Fibroblast of skin of back (primary cell): ENCODE measurements at places on chromosomes 4 and X.

DNA sequence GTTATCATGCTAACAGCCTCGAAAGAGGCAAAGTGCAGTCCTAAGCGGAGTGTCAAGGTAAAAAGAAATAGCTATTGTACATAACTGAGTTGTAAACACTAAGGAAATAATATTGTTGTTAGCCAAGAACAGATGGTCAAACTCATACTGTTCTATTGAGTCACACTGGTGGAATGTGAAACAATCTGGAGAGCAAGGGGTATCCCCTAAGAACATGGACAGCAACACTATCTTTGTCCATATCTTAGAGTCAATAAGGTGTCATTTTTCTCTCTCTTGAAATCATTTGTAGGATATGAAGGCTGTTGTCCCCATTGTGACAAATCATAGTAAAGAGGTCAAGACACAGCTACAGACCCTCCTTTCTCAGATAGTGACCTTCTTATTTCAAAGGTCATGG, 4.5 kb upstream of the PDGFC start:
- peak; percentile 84 for DNase-seq

- no peak for DNase-seq
Measured at GRCh38 chr4:159552979-159553768, 450.3 kb downstream of the RAPGEF2 start.

DNA sequence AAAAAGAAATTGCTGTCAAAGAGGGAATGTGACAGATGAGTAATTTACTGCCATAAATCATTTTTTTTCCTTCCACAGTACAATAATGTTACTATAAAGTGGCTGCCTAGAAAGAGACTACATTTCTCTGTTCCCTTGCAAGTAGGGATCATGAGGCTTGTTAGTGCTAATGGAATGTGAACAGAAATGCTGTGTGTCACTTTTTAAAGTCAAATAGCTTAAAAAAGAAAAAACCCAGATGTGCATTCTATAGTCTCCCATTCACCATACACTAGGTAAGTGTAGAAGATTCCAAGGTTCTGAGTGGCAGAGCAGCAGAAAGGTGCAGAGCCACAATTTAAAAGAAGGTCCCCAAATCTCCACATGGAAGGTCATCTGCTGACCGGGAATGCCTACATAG, 328.4 kb downstream of the CAMK2D start:
- peak; percentile 64 for DNase-seq

GRCh38 chr4:36128689-36129088, 115.6 kb downstream of the ARAP2 start:
- DNase-seq, result no peak

- DNase-seq, result no peak
Measured at GRCh38 chr4:37909332-37910090, 18.6 kb downstream of the TBC1D1 start.

DNA sequence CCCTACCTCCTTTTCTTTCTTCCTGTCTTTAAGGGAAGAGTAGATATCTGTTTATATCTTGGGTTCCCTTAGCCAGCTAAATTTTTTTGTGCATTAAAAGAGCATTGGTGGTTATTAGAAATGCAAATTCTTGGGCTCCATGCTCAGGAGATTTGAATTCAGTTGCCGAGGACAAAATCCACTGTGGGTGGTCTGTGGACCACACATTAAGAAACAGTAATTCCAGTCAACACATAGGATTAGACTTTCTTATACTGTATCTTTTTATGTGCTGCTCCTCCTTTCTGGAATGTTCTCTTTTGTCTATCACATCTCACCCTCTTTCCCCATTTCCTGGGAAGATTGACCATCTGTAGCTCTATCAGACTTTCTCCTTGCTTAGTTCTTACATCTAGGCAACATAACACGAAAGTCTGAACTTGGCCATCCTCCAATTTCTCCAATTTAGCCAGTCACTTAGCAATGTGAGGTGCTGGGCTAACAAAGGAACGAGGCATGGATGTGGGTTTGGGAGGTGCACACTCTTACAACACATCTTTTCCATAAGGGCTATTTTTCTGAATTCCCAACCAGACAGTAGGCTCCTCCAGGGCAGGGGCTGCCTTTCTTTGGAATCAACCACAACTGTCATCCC, 5.3 kb upstream of the PDLIM3 start:
- DNase-seq, result no peak

DNA sequence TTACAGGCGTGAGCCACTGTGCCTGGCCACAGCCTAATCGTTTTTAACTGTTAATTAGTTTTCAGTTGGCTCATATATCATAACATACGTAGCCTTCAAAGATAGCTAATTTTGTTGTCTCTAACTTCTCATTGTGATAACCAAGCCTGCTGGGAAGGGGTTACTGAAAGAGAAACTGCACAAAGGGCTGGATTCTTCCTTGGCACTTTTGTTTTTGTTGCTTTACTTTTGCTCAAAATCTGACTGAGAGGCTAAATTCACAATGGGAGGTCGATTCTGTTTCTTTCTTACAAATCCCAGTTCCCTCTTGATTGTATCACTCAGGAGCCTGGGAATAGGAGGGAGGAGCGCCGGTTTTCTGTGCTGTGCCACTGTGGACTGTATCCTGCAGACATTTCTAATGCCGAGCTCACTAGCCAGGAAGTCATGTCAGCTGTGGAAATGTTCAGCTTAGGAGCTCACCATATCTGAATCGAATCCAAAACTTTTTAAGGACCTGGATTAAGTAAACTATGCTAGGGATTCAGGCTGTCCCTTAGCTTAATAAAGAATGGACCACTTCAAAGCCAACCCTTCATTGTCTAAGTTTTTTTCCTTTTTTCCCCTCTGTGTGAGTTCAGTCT, 120.5 kb upstream of the FAT1 start:
- peak; percentile 74 for DNase-seq

DNA sequence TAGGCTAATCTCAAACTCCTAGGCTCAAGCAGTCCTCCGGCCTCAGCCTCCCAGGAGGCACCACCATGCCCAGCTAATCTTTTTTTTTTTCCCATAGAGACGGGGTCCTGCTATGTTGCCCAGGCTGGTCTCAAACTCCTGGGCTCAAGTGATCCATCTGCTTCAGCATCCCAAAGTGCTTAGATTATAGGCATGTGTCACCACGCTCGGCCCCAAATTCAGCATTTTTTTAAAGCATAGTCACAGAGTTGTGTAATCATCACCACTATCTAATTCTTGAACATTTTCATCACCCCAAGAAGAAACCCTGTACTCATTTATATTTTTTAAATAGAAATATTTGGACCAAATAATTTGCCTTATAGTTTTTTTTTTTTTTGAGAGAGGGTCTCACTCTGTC, 10.3 kb downstream of the CENPI start:
- DNase-seq, result peak; percentile 56

DNA sequence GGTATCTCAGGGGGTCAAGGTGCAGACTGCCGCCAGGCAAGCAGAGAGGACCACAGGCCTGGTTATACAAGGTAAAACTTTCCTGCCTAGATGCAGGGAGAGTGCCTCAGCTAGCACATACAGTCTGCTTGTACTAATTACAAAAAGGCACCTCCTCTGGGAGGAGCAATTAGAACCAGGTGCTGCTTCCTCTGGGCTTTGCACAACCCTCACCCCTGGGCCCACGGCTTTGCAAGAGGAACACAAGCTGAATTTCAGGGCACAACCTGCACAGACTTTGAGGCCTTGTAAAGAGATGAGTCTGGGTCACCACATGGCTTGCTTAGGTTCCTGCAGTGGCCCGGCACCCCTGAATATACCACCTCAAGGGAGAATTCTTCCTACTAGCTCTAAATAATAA, 9.2 kb upstream of the CITED1 start:
- DNase-seq, result no peak

DNA sequence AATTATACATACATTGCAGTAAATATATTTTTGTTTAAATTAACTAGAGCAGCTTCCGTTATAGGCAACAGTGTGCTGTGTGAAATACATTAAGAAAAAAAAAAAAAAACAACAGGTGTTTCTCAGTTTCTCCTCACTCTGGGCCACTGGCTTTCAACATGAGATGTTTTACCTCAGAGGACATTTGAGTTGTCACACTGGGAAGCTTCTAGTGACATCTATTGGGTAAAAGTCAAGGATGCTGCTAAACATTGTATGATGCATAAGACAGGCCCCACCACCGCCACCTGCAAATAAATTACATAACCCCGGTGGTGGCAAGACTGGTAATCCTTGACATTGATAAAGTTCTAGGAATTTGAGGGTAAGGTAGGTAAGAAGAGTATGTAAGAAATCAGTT, 1512.2 kb downstream of the C4orf33 start:
- DNase-seq, result no peak

- no peak for DNase-seq
Measured at GRCh38 chr4:30256116-30256832, 463.9 kb upstream of the PCDH7 start.

GRCh38 chr4:114334884-114335330, 263.7 kb upstream of the UGT8 start:
- DNase-seq, result no peak

- no peak for DNase-seq
Measured at GRCh38 chrX:34562006-34562405, 95.1 kb downstream of the TMEM47 start.

- DNase-seq, result peak; percentile 91
Measured at GRCh38 chrX:72131317-72132294, at the start of gene RTL5. TSS of gene RTL5 (minus strand) at chrX:72131915.

- DNase-seq, result peak; percentile 7
Measured at GRCh38 chr4:103204111-103204510, 6.0 kb upstream of the CENPE start.

GRCh38 chr4:21514022-21514694, 434.4 kb downstream of the KCNIP4 start:
- DNase-seq, result no peak

GRCh38 chrX:81577028-81577427, 375.1 kb downstream of the SH3BGRL start:
- no peak for DNase-seq

DNA sequence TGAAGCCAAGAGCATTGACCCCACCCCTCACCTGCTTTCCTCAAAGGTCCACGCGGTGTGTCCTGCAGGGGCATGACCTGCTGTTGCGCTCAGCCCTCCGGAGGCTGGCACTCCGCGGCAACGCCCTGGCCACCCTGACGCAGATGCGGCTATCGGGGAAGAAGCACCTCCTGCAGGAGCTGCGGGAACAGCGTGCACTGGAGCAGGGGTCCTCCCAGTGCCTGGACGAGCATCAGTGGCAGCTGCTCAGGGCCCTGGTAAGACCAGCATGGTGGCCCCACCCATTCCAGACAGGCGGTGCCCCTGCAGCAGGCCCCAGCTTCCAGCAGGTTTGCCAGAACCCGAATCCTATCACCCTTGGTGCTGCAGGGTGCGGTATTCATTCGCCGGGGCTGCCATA, 86.0 kb downstream of the EVC start:
- no peak for DNase-seq

DNA sequence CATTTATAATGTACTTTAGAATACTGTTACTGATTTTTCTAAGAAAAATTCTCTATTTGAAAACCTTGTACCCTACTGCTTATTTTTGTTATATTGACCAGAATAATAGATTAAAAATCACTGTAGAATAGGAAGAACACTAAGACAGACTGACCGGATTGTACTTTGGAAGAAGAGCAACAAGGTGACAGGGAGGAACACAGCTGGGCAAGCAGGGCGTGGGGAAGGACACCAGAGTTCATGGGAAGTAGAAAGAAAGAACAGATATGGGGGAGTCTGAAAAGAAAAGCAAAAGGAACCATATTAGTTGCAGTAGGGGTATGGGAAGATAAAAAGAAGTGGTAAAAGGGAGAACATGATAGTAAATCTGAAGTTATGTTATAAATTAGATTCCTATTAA, 38.6 kb downstream of the TXK start:
- DNase-seq, result no peak

GRCh38 chr4:82890528-82890900, 439 bp downstream of the SEC31A start:
- DNase-seq, result no peak
